ENCODE measurements at places on chromosomes 16 and 17.

DNA sequence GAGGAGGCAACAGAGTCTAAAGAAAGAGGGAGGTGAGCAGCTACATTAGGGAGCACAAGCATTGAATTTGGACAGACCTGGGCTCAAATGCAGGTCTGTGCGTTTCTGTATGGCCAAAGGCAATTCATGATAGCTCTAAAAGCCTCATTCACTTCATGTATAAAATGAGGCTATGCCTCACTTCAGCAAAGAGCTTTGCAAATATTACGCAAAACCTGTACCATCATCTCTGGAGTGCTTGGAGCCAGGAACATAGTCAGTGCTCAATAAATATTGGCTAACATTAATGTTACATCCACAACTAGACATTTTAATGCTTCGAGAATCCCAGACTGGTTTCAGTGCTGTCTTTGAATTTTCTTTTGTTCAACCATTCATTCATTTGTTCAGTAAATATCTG is 254.7 kb upstream of the CDH11 start:
- DNase-seq = no peak

- DNase-seq = no peak
Observed at GRCh38 chr17:31414550-31414918, 23.1 kb downstream of the RAB11FIP4 start.

DNA sequence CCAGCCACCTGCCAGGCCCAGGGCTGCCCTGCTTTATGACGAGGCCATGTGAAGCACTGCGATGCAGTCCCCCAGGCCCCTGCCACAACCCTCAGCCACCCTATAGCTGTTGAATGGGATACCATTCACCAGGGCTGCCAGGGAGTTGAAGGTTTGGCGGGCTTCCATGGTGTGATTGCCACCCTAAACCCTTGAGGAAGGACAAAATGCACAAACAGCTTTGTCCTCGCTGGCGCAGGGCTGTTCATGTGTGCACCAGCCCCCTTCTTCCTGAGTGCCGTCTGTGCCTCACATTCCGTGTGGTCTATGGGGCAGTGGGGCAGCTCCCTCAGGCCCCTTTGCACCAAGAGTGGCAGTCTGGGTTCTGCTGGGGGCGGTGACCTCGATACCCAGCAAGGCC is 25.3 kb downstream of the NARF start:
- no peak for DNase-seq

DNA sequence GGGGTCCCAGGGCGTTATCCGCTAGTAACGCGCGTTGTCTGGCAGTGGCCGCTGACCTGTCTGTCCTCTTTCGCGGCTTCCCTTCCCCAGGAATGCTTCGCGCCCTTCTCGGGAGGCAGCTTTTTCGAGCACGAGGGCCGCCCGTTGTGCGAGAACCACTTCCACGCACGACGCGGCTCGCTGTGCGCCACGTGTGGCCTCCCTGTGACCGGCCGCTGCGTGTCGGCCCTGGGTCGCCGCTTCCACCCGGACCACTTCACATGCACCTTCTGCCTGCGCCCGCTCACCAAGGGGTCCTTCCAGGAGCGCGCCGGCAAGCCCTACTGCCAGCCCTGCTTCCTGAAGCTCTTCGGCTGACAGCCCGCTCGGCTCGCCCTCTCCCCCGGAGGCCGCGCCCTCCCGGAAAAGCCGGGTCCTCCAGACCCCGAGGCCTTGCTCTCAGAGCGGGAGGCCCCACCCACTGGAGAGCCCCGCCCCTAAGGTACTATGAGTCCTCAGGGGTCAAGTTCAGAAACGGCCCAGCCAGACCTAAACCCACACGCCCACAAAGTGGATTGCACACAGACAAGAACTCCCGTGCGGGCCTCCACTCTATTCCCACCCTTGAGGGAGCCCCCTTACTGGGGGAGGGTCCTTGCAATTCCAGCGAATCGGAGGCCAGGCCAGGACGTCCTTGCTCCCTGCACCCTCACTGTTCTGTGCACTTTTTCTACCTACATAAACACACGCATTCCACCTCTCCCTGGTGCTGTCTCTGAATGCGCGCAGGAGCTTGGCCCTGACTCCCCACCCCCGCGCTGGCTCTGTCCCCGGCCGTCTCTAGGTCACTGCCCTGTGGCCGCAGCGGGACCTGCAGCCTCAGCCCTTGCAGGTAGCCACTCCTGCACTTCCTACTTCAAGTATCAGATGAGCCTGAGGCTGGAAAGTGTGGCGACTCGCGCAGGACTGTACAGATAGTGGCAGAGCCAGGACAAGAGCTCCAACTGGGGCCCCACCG is 5.4 kb upstream of the SLC5A2 start:
- no peak for DNase-seq

DNA sequence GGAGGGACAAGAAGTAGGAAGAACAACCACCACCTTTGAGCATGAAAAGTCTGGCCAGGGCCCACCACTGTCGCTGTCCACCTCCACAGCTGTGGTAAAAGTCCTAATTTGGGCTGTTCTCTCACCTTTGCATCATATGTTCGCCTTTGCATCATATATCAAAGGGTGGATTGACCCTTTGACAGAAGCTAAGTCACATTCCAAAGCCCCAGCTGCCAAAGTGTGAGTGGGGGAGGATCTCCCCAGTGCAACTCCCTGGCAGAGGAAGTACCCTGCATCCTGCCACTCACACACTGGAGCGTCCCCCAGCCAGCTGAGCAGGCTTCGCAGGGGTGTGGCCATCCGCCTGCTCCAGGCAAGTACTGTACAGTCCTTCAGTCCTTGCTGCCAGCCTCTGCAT is 12.7 kb upstream of the SPECC1 start:
- DNase-seq = no peak

DNA sequence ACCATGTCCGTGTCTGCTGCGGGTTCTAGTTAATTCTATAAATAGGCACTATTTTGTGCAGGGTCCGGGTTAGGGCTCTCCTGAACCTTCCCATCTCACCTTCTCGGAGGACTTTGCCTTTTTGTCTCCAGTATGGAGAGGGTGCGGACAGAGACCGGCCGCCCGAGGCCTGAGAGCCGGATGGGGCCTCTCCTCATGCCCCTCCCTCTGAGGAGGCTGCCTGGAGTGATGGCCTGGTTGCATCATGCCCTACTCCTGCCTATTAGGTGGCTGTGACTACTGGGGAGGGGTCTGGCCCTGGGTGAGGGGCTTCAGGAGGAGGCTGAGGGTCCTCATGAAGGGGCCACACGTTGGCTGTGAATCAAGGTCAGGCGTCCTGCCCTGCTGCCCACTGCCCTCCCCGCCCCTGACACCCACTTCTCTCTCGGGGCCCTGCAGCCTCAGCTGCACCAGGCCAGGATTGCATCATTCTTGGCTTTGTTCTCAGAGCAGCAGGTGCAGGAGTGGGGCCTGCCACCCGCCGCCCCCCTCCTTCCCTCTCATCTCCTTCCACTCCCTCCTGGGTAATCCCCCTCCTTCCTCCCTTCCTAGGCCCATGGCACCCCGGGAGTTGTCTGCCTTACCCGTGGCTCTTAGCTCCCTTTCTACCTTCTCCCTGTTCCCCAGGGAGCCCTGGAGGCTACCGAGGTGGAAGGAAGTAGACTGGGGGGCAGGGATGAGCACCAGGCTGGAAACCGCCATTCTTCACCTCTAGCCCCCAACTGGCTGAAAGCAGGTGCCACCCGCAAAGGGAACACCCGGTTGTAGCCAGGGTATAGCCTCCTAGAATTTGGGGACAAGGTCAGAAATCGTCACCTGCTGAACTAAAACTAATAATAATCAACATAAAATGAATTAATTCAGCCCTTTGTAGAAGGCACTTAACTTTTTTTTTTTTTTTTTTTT is 12.7 kb upstream of the ARHGAP23 start:
- DNase-seq = no peak

GRCh38 chr16:73183611-73184092 is 135.7 kb upstream of the ZFHX3 start:
- no peak for DNase-seq

DNA sequence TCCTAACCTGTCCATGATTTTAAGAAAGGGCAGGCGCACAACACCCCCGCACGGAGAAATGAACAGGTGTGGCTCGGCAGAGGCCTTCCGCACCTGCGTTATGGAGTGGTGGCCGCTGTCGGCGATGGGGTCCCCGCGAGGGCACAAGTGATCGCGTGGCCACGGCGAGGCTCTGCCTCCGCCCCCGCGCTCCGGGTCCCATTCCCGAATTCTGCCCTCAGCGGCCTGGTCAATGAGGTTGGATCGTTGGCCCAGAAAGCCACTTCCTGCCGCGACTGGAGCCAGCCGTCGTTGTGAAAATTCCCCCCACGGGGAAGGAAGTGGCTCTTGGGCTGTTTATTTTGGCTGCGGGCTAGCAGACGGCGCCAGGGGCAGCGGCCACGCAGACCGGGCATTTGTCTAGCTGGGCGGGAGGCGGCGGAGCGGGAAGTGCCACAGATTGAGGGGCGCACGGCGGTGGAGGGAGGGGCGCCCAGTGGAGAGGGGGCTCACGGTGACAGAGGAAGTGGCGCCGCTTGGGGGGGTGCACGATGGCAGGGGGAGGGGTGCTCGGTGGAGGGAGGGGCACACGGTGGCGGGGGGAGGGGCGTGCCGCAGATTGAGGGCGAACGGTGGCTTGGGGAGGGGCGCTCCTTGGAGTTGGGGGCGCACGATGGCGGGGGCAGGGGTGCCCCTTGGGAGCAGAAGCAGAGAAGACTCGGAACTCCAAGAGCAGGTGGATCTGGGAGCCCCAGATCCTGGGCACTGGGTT is 25.0 kb downstream of the MRC2 start:
- no peak for DNase-seq

GRCh38 chr16:86050591-86051367 is 151.8 kb downstream of the IRF8 start:
- no peak for DNase-seq

- DNase-seq = no peak
Observed at GRCh38 chr17:64061178-64061898, 40.9 kb upstream of the ICAM2 start.

GRCh38 chr16:84589975-84590719 is 27.7 kb downstream of the COTL1 start:
- no peak for DNase-seq

DNA sequence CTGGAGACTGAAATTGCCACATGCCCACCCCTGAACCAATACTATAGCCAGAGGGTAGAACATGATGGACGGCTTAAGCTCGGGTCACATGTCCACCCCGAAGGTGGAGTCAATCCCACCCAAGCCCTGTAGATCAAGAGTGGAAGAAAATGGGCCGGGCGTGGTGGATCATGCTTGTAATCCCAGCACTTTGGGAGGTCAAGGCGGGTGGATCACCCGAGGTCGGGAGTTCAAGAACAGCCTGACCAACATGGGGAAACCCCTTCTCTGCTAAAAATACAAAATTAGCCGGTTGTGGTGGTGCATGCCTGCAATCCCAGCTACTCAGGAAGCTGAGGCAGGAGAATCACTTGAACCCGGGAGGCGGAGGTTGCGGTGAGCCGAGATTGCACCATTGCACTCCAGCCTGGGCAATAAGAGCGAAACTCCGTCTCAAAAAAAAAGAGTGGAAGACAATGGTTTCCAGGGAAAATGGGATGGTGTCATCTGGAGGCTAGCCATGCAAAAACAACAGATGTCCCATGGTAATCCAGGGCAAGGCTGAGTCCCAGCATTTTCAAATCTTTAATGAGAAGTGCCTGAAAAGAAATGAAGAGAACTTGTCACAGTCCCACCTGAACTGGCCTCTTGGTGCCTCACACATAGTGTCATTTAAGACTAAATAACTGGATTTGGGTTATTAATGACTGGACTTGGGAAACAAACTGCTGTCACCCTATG is 30.1 kb downstream of the CD300LF start:
- DNase-seq = no peak

DNA sequence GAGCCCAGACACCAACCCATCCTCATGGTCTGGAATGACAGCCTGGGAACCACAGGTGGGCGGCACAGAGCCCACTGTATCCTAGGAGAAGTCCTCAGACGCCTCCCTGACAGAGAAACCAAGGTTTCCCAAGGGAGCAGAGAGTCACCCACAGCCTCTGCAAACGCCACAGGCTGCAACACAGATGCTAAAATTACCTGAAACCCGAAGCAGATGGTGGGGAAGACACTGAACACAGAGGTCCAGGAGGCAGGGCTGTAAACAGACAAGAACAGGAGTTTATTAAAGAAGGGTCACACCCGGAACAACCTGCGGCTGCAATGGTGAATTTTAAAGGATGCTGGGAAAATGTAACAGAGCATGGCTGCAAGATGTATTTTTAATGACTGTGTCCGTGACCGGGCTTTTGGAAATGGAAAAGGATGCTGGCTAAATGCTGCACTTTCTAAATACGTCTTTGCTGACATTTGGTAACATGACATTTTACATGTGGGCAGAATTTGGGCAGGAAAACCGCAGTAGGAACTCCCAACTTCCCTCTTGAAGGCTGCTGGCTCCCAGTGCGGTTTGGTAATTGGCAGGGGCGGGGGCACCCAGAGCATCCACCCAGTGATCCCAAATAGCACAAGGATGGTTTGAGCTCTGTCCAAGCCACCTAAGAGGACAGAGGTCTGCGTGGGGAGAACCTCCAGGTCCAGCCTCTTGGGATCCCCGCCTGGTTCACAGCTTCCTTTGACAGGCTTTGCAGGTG is 13.1 kb downstream of the SLC38A8 start:
- no peak for DNase-seq

- DNase-seq = no peak
Observed at GRCh38 chr16:56266641-56267607, 75.6 kb downstream of the GNAO1 start.

- DNase-seq = no peak
Observed at GRCh38 chr16:2987833-2988232, 7.6 kb upstream of the PKMYT1 start.

GRCh38 chr17:79803421-79803996 is 6.6 kb upstream of the CBX8 start:
- no peak for DNase-seq

DNA sequence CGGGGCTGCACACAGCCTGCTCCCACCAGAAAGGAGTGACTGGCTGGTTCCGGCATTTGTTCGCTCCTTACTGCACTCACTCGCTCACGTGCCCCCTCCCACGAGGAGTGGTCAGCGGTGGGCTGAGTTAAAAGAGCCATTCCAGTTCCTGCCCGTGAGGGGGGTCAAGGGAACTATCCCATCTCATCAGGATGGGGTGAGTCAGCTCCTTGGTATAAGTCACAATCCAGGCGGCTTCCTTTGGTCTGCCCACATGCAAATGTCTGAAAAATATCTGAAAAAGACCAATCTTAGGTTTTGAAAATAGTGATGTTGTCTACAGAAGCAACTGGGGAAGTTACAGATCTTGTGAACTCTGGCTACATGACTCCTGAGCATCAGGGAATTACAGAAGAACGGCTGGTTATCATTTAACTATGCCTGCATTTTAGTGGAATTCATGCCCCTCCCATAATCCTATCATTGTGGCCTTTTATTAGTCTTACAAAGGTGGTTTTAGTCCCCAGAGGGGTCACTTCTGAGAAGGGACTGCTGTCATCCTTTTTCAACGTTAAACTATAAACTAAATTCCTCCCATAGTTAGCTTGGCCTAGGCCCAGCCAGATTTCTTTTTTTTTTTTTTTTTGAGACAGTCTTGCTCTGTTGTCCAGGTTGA is 9.8 kb upstream of the TNFSF12 start:
- DNase-seq = no peak
